Left lobe of liver (tissue), 2 donors: ENCODE measurements at places on chromosomes 4 and X. TPM values are rescaled to one million over a fixed set of nuclear protein-coding genes. Genes with fewer than 3 reads are reported as not detected.

The SGMS2 gene
- total RNA-seq = 15.6 TPM

The CXCL8 gene
- 0.28 TPM for total RNA-seq

The TEX13C gene
- not detected for total RNA-seq

The SLC39A8 gene
- 23.6 TPM for total RNA-seq

The APLN gene
- total RNA-seq = 1.2 TPM

The COL4A5 gene
- total RNA-seq = 2.9 TPM

The TACR3 gene
- total RNA-seq = not detected

The UGT2B17 gene
- 9.8 TPM for total RNA-seq

The FDCSP gene
- not detected for total RNA-seq

The CTAG2 gene
- total RNA-seq = not detected

The SOWAHB gene
- 22.1 TPM for total RNA-seq

DNA sequence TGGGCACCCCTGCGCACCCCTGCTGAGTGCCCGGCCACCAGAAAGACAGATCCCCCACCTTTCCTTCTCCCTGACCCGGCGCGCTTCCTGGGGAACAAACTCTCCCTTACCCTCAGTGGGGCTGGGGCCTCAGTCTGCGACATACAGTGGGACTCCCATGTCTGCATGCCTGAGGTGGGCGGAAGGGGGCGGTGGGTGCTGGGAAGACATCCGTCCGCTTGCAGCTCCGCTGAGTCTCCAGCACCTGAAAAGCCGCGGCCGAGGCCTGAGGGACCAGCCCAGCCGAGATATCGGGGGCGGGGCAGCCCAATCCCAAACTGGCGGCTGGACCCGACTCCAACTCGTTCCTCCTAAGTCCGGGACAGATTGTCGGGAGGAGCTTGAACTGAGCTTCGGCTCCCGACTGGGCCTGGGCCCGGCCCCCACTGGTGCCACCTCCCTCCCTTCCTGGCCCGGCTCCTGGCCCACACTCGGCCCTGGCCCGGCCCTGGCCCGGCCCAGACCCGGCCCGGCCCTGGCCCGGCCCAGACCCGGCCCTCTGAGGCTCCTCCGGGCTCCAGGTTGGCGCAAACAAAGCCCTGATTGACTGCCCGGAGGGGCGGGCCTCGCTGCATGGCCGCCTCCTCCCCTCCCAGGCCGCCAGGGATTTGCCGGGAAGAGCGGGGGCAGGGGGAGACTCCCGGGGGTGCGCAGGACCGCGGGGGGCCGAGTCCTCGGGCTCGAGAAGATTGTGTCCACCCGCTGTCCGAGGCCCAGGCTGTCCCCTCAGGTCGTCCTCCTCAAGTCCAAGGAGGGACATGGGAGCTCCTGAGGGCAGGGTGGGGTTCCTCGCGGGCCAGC is 877 bp upstream of the SLC16A2 start:
- peak; percentile 86 for DNase-seq

DNA sequence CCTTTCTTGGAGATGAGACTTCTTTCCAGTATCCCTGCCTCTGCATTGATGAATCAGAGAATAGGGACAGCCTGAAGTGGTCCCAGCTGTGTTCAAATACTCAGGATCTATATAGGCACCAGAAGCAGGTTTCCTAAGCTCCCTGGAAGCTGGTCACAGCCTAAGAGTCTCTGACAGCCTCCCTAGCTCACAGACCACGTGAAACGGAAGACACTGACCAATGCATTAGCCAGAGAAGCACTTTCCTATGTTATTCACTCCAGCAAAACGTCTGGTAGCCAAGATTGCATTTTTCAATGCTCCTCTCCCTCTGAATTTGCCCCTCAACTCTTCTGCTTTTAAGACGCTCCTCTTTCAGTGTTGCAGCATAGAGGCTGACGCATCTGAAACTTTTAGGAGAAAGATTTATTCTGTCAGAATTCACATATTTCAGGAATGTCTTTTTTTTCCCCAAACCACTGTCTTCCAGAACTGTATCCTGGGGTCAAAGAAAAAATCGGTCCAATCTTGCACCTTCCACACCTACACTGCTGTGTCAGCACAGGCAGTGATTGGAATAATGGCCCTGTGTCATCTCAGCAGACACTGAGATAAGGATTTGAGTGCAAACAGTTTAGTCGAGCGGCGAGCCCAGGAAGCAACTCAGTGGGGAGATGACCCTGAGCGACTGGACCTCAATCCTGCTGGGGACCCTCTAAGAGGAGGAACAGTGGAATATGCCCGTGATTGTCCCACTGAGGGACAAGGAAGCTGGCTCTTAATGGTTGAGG is 109.4 kb downstream of the SMIM20 start:
- no peak for DNase-seq

GRCh38 chrX:153640736-153641575 is 6.0 kb upstream of the DUSP9 start:
- no peak for DNase-seq

GRCh38 chr4:142194905-142195304 is 558.5 kb downstream of the IL15 start:
- no peak for DNase-seq

GRCh38 chr4:109944591-109944990 is 31.9 kb downstream of the EGF start:
- no peak for DNase-seq

GRCh38 chr4:4859799-4860599 is 534 bp downstream of the MSX1 start:
- DNase-seq = no peak

DNA sequence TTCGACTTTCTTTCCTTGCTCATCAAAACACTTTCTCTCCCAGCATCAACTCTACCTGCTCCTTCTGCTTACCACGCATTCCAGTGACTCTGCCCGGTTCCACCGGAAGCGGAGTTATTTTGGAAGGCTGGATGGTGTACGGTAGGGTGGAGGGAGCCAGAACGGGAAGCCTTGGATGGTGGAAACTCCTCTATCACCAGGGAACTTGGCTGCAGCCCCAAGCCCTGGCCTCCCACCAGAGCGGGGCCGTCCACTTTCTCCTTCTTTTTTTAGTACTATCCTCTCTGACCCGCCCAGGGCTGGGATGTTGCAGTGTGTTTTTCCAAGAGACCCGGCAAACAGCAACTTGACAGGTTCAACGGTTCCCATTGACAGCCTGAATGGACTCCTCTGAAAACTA is 27.6 kb downstream of the ADGRG2 start:
- no peak for DNase-seq

GRCh38 chr4:77232653-77233052 is 75.6 kb downstream of the CCNG2 start:
- DNase-seq = no peak

DNA sequence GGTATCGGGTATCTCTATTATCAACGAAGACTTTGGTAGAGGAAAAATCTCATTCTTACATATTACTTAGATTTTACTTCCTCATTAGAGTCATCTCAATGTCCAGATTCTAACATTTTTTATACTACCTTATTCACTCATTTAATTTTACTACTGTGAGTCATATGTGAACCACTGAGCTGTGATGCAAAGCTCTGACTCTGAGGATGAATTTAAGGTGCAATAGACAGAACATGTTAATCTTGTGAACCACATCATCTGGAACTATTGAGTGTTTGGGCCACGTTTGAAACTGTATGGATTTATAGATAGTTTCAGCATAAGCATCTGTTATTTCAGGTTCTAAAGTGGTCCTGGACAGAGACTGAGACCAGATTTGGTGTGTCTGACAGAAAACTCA is 78.4 kb downstream of the PWWP3B start:
- DNase-seq = no peak

- DNase-seq = no peak
These were observed 64.0 kb downstream of the SMAD1 start for GRCh38 chr4:145545538-145546174.
